ENCODE measurements at places on chromosomes 2 and 18. TPM values are rescaled to one million over a fixed set of nuclear protein-coding genes. Genes with fewer than 3 reads are reported as not detected.

GRCh38 chr2:68367953-68368653 lies 3.0 kb downstream of the PLEK start:
- no peaks in the 10 kb centered on the region for H3K4me1 ChIP-seq
- DNase-seq: no peak
- no peaks in the 10 kb centered on the region for H3K27me3 ChIP-seq
- no peak overlapping the region for H3K4me3 ChIP-seq
- no peaks in the 10 kb centered on the region for H3K36me3 ChIP-seq

- no peak overlapping the region for H3K27ac ChIP-seq
- no peaks in the 10 kb centered on the region for H3K36me3 ChIP-seq
- DNase-seq: no peak
These were observed 83.1 kb upstream of the SP3 start for GRCh38 chr2:174048243-174048642.

DNA sequence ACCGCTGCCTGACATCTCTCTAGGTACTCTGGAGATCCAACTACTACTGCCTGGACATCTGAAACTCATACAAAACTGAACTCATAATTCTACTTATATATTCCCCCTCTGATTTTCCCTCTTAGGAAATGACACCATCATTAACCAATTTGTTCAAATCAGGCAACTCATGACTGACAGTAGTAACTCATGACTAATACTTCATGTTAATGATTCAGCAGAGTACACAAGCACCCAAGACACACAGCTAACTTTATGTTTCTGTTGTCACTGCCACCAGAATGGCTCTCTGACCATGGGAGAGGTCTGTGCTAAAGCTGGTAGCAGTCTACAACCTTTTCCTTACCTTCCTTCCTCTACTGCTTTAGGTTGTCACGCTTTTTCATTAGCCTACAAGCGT lies 91.1 kb downstream of the ITSN2 start:
- DNase-seq: no peak
- no peak overlapping the region for H3K27ac ChIP-seq
- no peaks in the 10 kb centered on the region for H3K36me3 ChIP-seq
- no peak overlapping the region for H3K4me3 ChIP-seq

DNA sequence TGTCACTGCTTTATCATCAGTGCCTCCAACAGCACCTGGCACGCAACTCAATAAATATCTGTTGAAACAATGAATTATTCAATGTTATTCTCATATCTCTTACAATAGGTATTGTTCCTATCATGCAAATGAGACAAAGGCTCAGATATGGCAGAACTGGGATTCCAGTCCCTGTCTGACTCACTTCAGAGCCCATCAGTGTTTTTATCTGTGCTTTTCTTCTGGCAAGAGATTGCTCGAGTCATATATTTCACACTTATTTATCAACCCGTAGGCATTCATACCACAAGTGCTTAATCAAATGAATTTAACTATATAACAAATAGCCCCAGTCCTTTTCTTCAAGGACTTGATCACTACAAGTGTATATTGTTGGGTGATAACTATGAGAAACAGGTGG lies 76.4 kb upstream of the TSPYL6 start:
- H3K27me3 ChIP-seq: no peaks in the 10 kb centered on the region
- no peak overlapping the region for H3K4me3 ChIP-seq
- H3K4me1 ChIP-seq: peaks cover 5% of the 10 kb centered on the region
- H3K36me3 ChIP-seq: no peaks in the 10 kb centered on the region
- DNase-seq: no peak
- no peak overlapping the region for H3K27ac ChIP-seq

DNA sequence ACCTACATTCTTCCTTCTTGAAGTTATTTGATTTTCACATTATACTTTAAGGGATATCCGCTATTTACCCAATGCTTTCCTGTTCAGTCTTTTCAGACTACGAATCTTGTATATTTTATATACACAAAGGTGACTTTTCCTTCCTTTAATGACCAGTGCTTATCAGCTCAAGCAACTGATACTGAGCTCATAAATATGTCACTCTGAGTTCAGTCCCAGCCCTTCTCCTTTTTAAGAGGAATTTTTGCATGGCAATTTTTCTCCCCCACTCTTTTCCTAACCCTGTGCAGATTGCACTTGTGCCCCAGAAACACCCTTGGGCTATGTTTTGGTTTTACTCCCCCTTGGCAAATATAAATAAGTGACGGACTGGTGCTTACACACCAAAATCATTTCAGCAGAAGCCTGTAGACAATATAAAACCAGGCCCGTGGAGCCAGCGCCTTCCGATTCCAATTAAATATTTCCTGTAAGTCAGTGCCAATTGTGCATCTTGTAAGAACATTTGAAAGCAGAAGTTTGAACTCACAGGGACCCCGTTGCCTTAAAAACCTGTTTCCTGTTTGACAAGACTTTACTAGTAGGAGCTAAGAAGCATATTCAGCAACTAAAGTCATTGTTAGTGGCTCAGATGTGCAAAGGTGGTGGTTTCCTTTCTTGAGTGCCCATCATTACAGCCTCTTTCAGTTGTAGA lies 66.3 kb upstream of the GATA6 start:
- DNase-seq: no peak
- no peak overlapping the region for H3K27ac ChIP-seq
- peaks cover 2% of the 10 kb centered on the region for H3K4me1 ChIP-seq
- H3K4me3 ChIP-seq: no peak overlapping the region

DNA sequence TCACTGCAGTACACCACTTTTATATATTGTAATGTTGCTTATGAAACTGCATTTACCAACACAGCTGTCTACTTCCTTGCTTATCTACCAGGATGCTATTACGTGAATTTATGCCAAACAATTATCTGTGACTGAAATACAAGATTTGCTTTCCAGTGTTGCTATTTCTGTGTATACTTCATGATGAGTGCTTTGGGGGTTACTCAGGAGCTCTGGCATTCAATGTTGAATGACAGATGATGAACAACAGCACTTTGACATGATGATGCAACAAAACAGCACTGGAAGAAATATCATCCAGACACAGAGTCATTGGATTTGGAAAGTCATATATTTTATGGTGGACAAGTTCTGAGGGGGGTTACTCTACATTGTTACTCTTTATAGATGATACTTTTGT lies 125.8 kb downstream of the NETO1 start:
- DNase-seq: no peak
- peaks cover 2% of the 10 kb centered on the region for H3K4me1 ChIP-seq
- no peaks in the 10 kb centered on the region for H3K27me3 ChIP-seq

DNA sequence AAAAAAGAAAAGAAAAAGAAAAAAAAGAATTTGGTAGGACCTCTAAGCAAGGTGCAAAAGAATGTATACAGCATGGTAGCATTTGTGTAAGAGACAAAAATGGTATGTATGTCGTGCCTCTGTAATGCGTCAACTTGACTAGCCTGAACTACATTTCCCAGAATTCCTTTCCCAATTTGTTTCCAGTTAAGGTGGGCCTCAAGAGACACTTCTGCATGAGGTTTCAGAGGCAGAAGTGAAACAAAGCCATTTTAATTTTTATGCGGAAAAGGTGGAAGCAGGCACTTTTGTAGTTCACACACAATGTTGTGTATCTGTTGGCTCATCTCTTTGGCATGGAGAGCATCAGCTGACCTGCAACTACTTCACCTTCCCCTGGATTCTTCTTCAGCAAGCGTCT lies 56.5 kb upstream of the PAPOLG start:
- H3K36me3 ChIP-seq: no peaks in the 10 kb centered on the region
- H3K4me1 ChIP-seq: no peaks in the 10 kb centered on the region
- H3K27ac ChIP-seq: no peak overlapping the region
- DNase-seq: no peak
- H3K27me3 ChIP-seq: no peaks in the 10 kb centered on the region
- H3K4me3 ChIP-seq: no peak overlapping the region

GRCh38 chr2:7844414-7844965 lies 837.4 kb upstream of the ID2 start:
- no peak for DNase-seq
- H3K4me3 ChIP-seq: no peak overlapping the region
- no peak overlapping the region for H3K27ac ChIP-seq
- no peaks in the 10 kb centered on the region for H3K36me3 ChIP-seq

DNA sequence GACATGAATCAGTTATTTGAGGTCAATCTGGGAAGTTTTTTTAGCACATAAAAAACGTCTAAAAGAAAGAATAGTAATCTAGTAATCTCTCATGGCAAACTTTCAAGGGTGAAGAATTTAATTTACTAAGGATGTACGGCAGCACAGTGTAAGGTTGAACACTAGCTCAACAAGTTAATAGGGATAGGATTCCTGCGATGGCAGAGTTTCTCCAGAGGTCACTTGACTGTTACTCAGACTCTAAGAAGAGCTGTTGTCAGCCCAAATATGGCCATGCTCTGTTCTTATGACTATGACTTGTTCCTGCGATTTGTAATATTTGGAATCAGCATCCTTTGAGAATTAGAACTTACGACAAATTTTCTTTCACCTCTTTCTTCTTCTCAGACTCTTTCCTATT lies 553.3 kb upstream of the TNP1 start:
- no peaks in the 10 kb centered on the region for H3K27me3 ChIP-seq
- H3K36me3 ChIP-seq: no peaks in the 10 kb centered on the region
- no peak overlapping the region for H3K27ac ChIP-seq
- DNase-seq: no peak
- no peaks in the 10 kb centered on the region for H3K4me1 ChIP-seq

- no peaks in the 10 kb centered on the region for H3K4me1 ChIP-seq
- no peak overlapping the region for H3K27ac ChIP-seq
- no peaks in the 10 kb centered on the region for H3K36me3 ChIP-seq
These were observed 114.5 kb downstream of the LOXHD1 start for GRCh38 chr18:46542545-46542944.

- H3K27me3 ChIP-seq: no peaks in the 10 kb centered on the region
- no peak for DNase-seq
- H3K4me3 ChIP-seq: no peak overlapping the region
- H3K36me3 ChIP-seq: no peaks in the 10 kb centered on the region
- H3K27ac ChIP-seq: no peak overlapping the region
- peaks cover 2% of the 10 kb centered on the region for H3K4me1 ChIP-seq
These were observed 68.3 kb upstream of the SESTD1 start for GRCh38 chr2:179332903-179333302.

GRCh38 chr2:177051278-177051677 lies 161.3 kb upstream of the HNRNPA3 start:
- H3K4me1 ChIP-seq: no peaks in the 10 kb centered on the region
- H3K27ac ChIP-seq: no peak overlapping the region
- no peak for DNase-seq
- no peak overlapping the region for H3K4me3 ChIP-seq
- no peaks in the 10 kb centered on the region for H3K27me3 ChIP-seq
- H3K36me3 ChIP-seq: no peaks in the 10 kb centered on the region

GRCh38 chr2:9169349-9170107 lies 37.1 kb upstream of the ASAP2 start:
- H3K27ac ChIP-seq: no peak overlapping the region
- H3K27me3 ChIP-seq: no peaks in the 10 kb centered on the region
- H3K36me3 ChIP-seq: no peaks in the 10 kb centered on the region

GRCh38 chr18:51039138-51040112 lies 9.4 kb downstream of the SMAD4 start:
- H3K4me3 ChIP-seq: no peak overlapping the region
- H3K27me3 ChIP-seq: no peaks in the 10 kb centered on the region
- DNase-seq: no peak
- no peak overlapping the region for H3K27ac ChIP-seq
- H3K36me3 ChIP-seq: no peaks in the 10 kb centered on the region

DNA sequence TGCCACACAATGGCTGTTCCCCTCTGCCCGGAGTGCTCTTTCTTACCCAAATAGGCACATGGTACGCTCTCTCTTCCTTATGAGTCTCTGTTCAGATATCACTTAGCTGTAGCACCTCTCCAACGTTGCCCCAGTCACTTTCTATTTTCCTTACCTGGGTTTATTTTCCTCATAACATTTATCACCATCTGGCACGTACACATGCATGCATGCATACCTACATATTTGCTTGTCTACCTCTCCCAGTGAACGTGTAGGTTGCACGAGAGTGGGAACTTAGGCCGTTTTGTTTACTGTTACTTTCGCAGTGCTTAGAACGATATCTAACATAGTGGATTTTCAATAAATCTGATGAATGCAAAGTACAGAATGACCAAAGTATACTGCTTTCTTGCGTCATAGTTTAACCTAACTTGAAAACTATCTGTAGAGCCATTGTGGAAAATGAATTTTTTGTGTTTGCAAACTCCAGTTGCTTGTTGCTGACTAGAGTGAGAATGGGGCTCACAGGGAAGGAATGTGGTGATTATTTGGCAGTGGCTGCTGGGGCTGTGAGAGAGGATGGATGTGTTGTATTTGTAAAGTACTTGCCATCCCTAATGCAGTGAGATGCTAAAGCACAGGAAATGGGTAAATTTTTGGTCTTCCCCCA lies 47.1 kb downstream of the ACSL3 start:
- H3K4me3 ChIP-seq: no peak overlapping the region
- H3K27me3 ChIP-seq: no peaks in the 10 kb centered on the region
- peaks cover 19% of the 10 kb centered on the region for H3K4me1 ChIP-seq
- no peak overlapping the region for H3K27ac ChIP-seq
- DNase-seq: peak; percentile 19
- peaks cover 18% of the 10 kb centered on the region for H3K36me3 ChIP-seq

DNA sequence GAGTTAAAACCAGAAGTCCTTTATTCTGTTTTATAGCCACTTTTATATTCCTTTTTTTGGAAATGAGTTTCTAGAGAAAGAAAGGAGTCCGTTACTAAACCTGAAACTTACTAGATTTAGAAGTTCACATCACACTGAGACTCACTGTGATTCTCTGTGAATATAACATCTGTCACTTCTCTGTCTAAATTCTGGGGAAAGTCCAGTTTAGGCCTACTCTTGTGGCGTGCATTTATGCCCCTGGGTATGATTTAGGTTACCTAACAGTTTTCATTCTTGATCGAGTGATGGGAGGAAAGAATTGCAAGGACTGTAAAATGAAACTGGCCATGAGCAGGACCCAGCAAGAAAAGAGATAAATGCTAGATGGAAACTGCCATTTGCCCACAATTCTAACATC lies 449.6 kb downstream of the SPAG16 start:
- H3K4me1 ChIP-seq: no peaks in the 10 kb centered on the region
- H3K36me3 ChIP-seq: no peaks in the 10 kb centered on the region
- no peak overlapping the region for H3K27ac ChIP-seq
- no peak for DNase-seq
- no peaks in the 10 kb centered on the region for H3K27me3 ChIP-seq

GRCh38 chr2:40304340-40304739 lies 147.6 kb downstream of the SLC8A1 start:
- H3K4me1 ChIP-seq: peaks cover 4% of the 10 kb centered on the region
- no peak overlapping the region for H3K27ac ChIP-seq
- no peaks in the 10 kb centered on the region for H3K36me3 ChIP-seq
- DNase-seq: no peak
- H3K27me3 ChIP-seq: no peaks in the 10 kb centered on the region
- H3K4me3 ChIP-seq: no peak overlapping the region

GRCh38 chr2:197256021-197256420 lies 54.6 kb downstream of the ANKRD44 start:
- no peaks in the 10 kb centered on the region for H3K36me3 ChIP-seq
- no peak overlapping the region for H3K4me3 ChIP-seq
- no peaks in the 10 kb centered on the region for H3K4me1 ChIP-seq

- DNase-seq: no peak
- no peaks in the 10 kb centered on the region for H3K4me1 ChIP-seq
- no peak overlapping the region for H3K4me3 ChIP-seq
- no peaks in the 10 kb centered on the region for H3K27me3 ChIP-seq
These were observed 194.4 kb upstream of the ITGA4 start for GRCh38 chr2:181262782-181263181.

- no peak overlapping the region for H3K27ac ChIP-seq
- no peaks in the 10 kb centered on the region for H3K4me1 ChIP-seq
- H3K4me3 ChIP-seq: no peak overlapping the region
- no peaks in the 10 kb centered on the region for H3K27me3 ChIP-seq
- DNase-seq: peak; percentile 3
- peaks cover 7% of the 10 kb centered on the region for H3K36me3 ChIP-seq
These were observed 50.5 kb downstream of the IMPA2 start for GRCh38 chr18:12031846-12032245.

The ERBB4 gene
- total RNA-seq: 0.34 TPM

The CHAC2 gene
- total RNA-seq: 11.7 TPM

The HOXD4 gene
- not detected for total RNA-seq

The DYSF gene
- total RNA-seq: 8.5 TPM

The IL1F10 gene
- not detected for total RNA-seq

The MAPK4 gene
- 3.2 TPM for total RNA-seq

The FAM161A gene
- total RNA-seq: 10.2 TPM

Measured in H1 (cell line).